NCI-H187 (cell line): ENCODE measurements at places on chromosomes 1 and 21.

- DNase-seq: no peak
These were observed 24.0 kb upstream of the LIN9 start for GRCh38 chr1:226332947-226333346.

DNA sequence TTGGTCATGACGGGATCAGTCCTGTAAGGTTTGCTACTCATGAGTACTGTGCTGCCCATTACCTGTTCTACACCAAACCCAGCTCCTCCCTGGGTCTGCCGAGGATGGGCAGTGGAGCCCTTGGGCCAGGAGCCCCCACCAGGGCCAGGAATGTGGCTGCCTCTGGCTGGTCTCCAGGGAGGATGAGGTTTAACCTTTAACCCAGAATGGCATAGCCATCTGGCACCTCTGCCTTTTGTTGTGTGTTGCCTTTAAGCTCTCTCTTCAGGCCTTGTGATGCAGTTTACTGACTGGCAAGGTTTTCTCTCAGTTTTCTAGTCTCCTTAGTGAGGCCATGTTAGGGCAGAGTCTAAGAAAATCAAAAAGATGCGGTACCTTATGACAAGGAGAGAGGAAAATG is 38.6 kb downstream of the SIPA1L2 start:
- no peak for DNase-seq

DNA sequence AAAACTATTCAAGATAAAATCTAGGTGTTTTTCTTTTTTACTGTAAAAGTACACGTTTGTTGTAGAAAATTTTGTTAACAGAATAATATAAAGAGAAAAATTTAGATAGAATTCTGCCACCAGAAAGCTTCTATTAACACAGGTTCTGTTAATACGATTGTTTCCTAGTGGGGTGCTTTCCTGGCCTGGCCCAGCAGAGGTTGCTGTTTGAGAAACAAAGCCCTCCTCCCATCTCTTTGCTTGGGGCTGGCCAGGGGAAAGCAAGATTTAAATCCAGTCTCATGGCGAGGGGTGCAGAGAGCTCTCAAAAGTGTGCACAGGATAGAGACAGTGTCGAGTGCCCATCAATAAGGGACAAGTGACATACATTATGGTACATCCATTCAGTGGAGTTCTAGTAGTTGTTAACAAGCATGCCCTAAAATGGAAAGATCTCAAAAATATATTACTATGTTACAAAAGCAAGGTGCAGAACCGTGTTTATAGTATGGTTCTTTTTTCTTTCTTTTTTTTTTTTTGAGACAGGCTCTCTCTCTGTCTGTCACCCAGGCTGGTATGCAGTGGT is 14.6 kb upstream of the ACBD3 start:
- DNase-seq: no peak

GRCh38 chr1:64476251-64476952 is 6.5 kb downstream of the CACHD1 start:
- no peak for DNase-seq
